ENCODE measurements at places on chromosomes 1 and 21.

- peak; percentile 63 for DNase-seq
Observed at GRCh38 chr21:31604591-31605190, 54.8 kb upstream of the SOD1 start.

- no peak for DNase-seq
Observed at GRCh38 chr1:116203181-116203723, 92.1 kb downstream of the MAB21L3 start.

GRCh38 chr1:234691567-234691966, 81.6 kb upstream of the IRF2BP2 start:
- no peak for DNase-seq

- DNase-seq = no peak
Observed at GRCh38 chr1:196355206-196355786, 252.9 kb downstream of the KCNT2 start.

DNA sequence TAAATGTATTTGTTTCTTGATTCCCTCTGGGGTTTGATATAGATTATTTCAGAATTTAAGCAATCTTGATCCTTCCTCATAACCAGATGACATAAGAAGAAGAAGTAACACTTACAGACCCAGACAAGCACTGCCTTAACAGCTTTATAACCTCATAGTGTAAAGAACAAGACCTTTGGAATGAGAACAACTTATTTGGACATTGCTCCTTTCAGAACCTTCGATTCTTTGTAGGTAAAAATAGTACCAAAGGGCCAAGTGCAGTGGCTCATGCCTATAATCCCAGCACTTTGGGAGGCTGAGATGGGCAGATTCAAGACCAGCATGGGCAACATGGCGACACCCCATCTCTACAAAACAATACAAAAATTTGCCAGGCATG, 15.0 kb downstream of the TM2D1 start:
- no peak for DNase-seq

DNA sequence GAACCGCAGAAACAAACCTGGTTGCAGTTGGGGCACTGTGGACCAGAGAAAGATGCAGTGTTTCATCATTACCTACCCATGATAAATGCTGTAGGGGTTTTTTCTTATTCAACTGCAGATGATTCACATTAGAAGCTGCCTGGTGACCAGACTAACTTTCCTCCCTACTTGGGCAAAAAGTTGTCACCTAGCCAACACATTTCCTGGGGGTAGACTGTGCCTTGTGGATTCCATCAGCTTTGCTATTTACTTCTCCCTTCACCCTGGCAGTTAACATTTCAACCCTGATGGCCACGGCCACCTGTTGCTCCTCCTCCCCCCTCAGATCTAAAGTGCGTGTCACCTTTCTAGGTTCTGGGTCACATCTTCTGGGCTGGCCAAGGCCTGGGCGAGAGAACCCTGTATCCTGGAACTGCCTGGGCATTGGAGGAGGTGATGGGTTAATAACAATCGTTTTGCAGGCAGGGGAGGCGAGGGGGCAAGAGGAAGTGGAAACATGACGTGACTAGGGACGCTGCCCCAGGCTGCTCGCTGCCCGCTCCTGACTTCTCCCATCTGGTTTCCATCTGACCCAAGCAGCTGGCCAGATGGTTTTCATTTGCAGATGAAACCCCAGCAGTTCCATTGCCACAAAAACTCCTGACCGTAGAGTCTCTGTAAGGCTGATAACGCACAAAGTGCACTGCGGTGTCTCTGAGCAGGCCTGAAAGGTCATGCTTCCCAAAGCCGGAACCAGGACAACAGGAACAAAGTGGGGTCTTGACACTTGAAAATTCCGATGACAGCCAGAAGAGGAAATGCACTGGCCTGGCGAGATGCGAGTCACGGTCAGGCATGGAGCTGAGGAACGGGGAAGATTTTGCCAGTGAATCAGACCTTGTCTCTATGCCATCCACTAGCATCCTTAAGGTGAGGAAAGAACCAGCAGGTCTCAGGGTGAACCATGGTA, 36.6 kb downstream of the CAPZB start:
- DNase-seq = no peak

DNA sequence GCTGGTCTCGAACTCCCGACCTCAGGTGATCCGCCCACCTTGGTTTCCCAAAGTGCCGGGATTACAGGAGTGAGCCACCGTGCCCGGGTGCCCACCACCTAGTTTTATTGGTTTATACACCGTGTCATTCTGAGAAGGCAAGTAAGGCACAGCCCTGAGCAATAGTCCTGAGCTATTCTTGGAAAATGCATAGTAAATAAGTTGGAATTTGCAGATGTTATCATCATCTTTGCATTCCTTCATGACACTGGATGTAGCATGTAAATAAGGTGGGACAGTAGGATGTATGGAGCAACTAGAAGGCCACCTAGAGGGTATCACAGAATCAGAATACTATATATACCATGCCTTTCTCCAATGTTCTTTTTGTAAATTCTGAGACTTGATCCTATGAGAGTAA, 11.0 kb downstream of the TOR1AIP2 start:
- no peak for DNase-seq

GRCh38 chr1:108533351-108534083, 26.4 kb upstream of the EEIG2 start:
- no peak for DNase-seq

- DNase-seq = no peak
Observed at GRCh38 chr1:245990315-245991022, 516.6 kb downstream of the SMYD3 start.

GRCh38 chr1:171115280-171115897, 24.7 kb downstream of the FMO3 start:
- no peak for DNase-seq

Measured in T-helper 9 cell (primary cell).